ENCODE measurements at places on chromosomes 7 and 10.

GRCh38 chr10:44787480-44788075, 123.6 kb upstream of the TMEM72 start:
- no peak for DNase-seq

GRCh38 chr7:68610701-68611100, 987.6 kb upstream of the AUTS2 start:
- DNase-seq, result no peak

GRCh38 chr7:69598081-69598486, at the start of gene AUTS2:
TSS of gene AUTS2 (plus strand) at chr7:69598475. CDS start at chr7:69599654, 1,179 bp downstream.
- peak; percentile 21 for DNase-seq

DNA sequence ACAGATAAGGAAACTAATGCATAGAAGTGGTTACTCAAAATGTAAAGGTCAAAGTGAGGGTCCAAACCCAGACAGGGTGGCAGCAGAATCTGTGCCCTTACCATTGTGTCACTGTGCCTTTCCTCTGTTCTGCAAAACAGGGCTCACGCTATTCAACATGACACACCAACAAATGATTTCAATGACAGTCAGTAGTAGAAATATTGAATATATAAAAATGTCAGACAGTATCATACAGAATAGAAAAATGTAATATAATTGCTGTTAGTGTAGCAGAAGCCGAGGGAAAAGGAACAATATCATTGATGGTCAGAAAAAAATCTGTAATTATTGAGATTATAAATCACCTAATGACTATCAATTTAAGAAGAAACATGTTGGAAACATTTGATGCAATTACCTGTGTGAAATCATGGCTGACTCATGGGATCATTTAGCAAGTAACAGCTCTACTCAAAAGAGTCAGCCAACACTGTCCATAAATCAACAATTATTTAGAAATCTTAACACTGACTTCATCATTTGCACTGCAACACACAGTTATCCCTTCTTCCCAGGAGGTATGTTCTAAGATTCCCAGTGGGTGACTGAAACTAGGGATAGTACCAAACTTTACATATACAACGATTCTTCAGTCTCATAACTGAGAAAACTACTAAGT, 198.7 kb downstream of the DGKI start:
- no peak for DNase-seq

GRCh38 chr7:69776611-69777010, 178.3 kb downstream of the AUTS2 start:
- DNase-seq, result no peak

- peak; percentile 19 for DNase-seq
These were observed 26.0 kb upstream of the JMJD1C start for GRCh38 chr10:63491588-63492316.

DNA sequence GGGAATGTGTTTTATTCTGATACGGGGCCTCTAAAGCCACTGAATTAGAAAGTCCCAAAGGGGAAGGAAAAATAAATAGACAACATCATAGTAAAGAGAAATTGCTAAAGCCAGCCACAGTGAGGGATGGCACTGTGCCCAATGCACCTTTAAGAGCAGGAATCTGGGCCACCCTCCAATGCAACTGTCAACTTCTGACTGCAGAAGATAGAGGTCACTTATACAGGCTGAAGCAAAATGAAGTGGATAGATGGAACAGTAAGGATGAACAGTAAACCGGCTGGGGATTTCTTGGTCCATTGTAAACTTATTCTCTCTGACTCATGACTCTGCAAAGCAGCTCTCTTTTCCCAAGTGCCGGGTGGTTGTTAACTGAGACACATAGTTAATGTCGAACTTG, 54.0 kb upstream of the KCNIP2 start:
- peak; percentile 32 for DNase-seq

GRCh38 chr7:100152937-100153666, 4.4 kb downstream of the LAMTOR4 start:
- no peak for DNase-seq

GRCh38 chr7:3951316-3952055, 650.4 kb downstream of the SDK1 start:
- no peak for DNase-seq

GRCh38 chr10:86363833-86364490, 2.6 kb downstream of the GRID1 start:
- DNase-seq, result no peak

DNA sequence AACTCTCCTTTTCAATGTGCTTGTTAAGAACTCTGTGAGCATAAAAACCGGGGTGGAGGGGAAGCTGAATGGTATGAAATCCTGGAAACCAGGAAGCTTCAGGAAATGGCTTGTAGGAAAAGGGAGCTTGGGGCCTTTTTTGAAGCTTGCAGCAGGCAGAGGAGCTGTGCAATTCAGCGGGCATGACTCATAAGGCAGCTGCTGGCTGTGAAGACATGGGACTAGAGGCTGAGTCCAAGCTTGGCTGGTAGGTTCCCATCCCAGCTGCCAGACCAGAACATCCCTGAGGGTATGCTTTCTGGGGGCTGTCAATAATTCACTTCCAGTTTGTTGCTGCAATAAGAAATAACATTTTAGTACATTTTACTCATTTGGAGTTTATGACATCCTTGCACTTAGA, 36.8 kb upstream of the CDC14C start:
- DNase-seq, result peak; percentile 23

- DNase-seq, result no peak
These were observed 95.5 kb upstream of the RNF32 start for GRCh38 chr7:156544919-156545715.
